ENCODE measurements at places on chromosomes 11 and 22. TPM values are rescaled to one million over a fixed set of nuclear protein-coding genes. Genes with fewer than 3 reads are reported as not detected.

Gene DAGLA
- total RNA-seq: 0.09 TPM

Gene MYO7A
- 0.23 TPM for total RNA-seq

Gene VWCE
- total RNA-seq: 5.2 TPM

Gene DDIAS
- 23.5 TPM for total RNA-seq

GRCh38 chr22:27620367-27621154 is 181.0 kb downstream of the MN1 start:
- H3K27ac ChIP-seq: no peak overlapping the region
- H3K4me3 ChIP-seq: no peak overlapping the region
- no peaks in the 10 kb centered on the region for H3K36me3 ChIP-seq
- DNase-seq: no peak

GRCh38 chr11:31355131-31355530 is 14.4 kb downstream of the DCDC1 start:
- H3K27ac ChIP-seq: no peak overlapping the region
- H3K4me1 ChIP-seq: no peaks in the 10 kb centered on the region
- no peak overlapping the region for H3K4me3 ChIP-seq
- DNase-seq: no peak

GRCh38 chr11:73318501-73319011 is 10.5 kb downstream of the ARHGEF17 start:
- no peak for DNase-seq
- H3K27ac ChIP-seq: no peak overlapping the region
- H3K36me3 ChIP-seq: no peaks in the 10 kb centered on the region
- no peaks in the 10 kb centered on the region for H3K27me3 ChIP-seq
- peaks cover 7% of the 10 kb centered on the region for H3K4me1 ChIP-seq
- no peak overlapping the region for H3K4me3 ChIP-seq

- H3K27ac ChIP-seq: no peak overlapping the region
- no peak for DNase-seq
- H3K36me3 ChIP-seq: peaks cover 45% of the 10 kb centered on the region
- H3K4me3 ChIP-seq: no peak overlapping the region
Observed at GRCh38 chr11:47778878-47779483, 11.8 kb upstream of the FNBP4 start.

All from activated CD4-positive, alpha-beta T cell treated with anti-CD3 and anti-CD28 coated beads for 36 hours (primary cell).